G401 (cell line): ENCODE measurements at places on chromosomes 5 and 9. TPM values are rescaled to one million over a fixed set of nuclear protein-coding genes. Genes with fewer than 3 reads are reported as not detected.

The EQTN gene
- total RNA-seq: not detected in 2 replicates

The TAS2R1 gene
- not detected in 2 replicates for total RNA-seq

The BOD1 gene
- 85.4 and 98.6 TPM in 2 replicates for total RNA-seq

The IFNA2 gene
- not detected in 2 replicates for total RNA-seq

The CRHBP gene
- 0.18 and 12.2 TPM in 2 replicates for total RNA-seq

The SEC24A gene
- total RNA-seq: 6.8 and 8.0 TPM in 2 replicates

The SEMA5A gene
- total RNA-seq: 0.55 and 0.95 TPM in 2 replicates

The MRPS27 gene
- 155 and 193 TPM in 2 replicates for total RNA-seq

The PIP5KL1 gene
- 0.68 and 23.4 TPM in 2 replicates for total RNA-seq

The FABP6 gene
- 1.3 and 5.0 TPM in 2 replicates for total RNA-seq

DNA sequence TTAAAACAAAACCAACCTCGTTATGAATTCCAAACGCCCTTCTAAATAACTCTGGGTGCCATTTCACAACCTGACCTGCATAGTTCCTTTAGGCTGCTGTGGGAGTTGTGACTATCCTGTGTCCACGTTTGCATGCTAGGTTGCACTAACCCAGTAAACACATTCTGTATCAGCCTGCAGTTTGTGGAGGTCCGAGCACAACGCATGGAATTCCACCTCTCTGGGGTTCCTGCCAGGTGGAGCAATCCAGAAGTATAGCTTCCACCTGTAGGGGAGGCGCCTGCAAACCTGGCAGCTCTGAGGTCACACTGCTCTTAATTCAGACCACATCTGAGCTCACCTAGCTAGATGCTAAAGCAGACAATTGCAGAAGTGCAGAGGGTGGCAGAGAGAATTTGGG, 57.2 kb downstream of the MARCHF3 start:
- DNase-seq: no peak

- DNase-seq: peak; percentile 8
Observed at GRCh38 chr9:104177003-104177611, 83.0 kb downstream of the SMC2 start.

- DNase-seq: no peak
Observed at GRCh38 chr9:94039786-94040185, 44.5 kb upstream of the PTPDC1 start.

DNA sequence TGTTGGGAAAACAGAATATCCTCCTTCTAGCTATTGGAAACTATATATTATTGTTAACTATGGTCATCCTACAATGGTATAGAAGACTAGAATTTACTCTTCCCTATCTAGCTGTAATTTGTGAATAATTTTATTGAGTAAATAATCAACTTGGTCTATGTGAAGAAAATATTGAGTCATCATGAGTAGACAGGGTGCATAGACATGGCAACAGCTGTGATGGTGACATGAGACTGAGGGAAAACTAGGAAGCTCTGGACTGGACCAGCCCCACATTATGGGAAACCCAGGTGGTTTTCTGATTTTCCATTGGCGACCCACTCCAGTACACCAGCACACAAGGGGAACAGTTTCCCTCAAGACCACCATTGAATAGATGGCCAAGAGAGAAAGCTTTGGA, 95.0 kb downstream of the APBA1 start:
- DNase-seq: no peak

GRCh38 chr9:129236441-129237145, 58.5 kb upstream of the IER5L start:
- no peak for DNase-seq

DNA sequence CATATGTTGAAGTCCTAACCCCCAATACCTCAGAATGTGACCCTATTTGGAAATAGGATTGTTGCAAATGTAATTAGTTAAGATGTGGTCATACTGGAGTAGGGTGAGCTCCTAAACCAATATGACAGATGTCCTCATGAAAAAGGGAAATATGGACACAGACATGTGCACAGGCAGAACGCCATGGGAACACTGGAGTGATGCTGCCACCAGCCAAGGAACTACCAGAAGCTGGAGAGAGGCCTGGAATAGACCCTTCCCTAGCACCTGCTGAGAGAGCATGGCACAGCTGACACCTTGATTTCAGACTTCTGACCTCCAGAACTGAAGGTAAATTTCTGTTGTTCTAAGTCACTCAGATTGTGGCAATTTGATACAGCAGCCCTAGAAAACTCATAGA, 110.8 kb downstream of the CTNND2 start:
- DNase-seq: peak; percentile 90

GRCh38 chr5:66888613-66889012, 292.4 kb downstream of the MAST4 start:
- no peak for DNase-seq

- no peak for DNase-seq
Observed at GRCh38 chr5:16889972-16890519, 46.0 kb downstream of the MYO10 start.

DNA sequence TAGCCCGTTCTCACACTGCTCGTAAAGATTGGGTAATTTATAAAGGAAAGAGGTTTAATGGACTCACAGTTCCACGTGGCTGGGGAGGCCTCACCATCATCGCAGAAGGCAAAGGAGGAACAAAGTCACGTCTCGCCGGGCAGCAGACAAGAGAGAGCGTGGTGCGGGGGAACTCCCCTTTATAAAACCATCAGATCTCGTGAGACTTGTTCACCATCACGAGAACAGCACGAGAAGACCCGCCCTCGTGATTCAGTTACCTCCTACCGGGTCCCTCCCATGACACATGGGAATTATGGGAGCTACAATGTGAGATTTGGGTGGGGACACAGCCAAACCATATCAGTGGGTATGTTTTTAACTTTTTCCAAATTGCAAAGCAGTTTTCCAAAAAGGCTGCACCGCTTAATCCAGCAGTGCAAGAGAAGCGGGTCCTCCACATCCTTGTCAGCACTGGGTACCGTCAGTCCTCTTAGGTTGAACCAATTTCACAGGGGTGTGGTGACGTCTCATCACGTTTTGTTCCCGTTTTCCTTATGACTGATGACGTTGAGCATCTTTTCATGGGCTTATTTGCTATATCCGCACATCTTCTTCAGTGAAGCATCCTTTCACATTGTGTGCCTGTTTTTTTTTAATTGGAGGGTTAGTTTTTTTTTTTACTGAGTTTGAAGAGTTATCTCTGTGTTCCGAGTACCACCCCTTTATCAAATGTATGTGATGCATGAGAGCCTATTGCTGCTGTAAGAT, 8.0 kb upstream of the FCN2 start:
- DNase-seq: no peak

DNA sequence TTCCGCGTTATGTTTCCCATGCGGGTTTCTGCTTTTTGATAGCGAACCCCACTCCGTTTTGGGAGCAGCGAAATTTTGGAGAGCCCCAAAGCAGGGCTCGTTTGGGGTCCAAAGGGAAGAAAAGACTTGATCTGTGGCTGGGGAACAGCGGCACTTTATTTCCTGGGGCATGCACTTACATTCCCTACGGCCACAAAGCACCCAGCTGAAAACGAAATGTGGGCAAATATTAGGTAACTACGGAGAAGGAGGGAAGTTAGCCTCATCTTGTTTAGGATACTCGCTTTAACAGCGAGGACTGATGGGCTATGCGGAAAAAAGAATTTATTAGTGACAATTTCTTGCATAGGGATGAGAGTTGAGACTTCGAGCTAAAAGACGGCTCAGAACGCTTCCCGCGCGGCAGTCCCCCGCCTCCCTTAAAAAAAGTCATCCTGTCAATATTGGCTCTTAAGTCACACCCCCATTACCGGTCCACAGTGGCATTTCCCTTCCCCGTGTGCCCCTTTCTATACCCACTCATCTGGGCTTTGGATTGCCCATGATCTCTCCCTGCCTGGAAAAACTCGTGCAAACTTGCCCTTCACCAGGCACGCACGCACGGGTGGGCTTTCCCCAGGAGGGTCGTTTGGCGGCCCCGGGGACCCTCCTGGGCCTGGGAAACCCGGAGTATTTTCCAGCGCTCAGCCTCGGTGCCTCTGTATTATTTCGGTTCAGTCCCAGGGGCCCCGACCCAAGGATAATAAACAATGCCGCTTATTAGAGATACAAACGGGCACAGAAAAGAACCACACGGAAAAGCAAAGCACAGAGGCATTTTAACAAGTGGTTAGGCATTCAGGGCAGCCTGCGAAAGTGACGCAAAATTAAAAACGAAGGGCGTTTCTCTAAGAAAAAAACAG, 35.8 kb upstream of the NFIB start:
- peak; percentile 52 for DNase-seq

GRCh38 chr5:80070338-80071056, 35.3 kb downstream of the THBS4 start:
- DNase-seq: no peak

GRCh38 chr5:36096486-36096885, 29.8 kb upstream of the UGT3A2 start:
- DNase-seq: no peak

DNA sequence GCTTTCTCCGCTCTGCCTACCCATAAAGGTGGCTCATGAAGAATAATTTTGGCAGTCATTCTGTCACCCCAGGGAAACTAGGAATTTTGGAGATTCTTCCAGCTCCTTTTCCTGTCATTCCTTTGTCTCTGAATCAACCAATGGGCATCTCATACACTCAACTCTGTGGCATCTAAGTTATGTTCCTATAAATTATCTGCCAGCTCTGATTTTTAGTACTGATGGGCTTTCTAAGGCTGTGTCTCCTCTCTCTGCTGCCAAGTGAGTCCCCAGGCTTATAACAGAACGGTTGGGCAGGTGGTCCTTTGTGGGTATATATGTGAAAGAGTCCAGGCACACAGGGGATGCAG, 226.8 kb downstream of the NMUR2 start:
- no peak for DNase-seq

GRCh38 chr9:120755810-120756434, 37.3 kb downstream of the FBXW2 start:
- DNase-seq: peak; percentile 72

- DNase-seq: no peak
Observed at GRCh38 chr5:82100303-82101077, 128.7 kb downstream of the ATG10 start.

DNA sequence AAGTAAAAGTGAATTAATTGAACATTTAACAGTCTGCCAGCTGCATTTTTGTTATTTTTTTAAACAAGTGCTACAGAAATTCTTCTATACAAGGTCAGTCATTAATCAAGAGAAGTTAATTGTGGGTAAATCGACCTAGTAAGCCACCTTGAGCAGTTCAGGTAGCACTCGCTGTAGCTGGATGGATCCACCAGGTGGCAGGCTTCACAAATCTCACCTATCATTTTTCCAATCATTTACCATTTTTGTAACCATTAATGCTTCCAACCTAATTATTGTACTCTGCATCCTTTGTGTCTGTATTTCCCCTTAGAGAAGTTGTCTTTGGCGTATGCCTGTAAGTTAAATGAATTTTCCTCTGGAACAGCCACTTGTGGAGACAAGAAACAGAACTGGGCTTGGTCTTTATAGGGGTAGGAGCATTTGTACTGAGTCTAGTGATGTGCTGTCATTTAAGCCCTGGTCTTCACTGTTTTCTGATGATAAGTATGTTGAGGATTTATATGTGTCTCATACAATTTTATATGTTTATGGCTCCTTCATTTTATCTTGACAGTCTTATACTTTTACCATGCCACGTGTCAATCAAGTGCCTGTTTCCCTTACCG, 39.5 kb downstream of the CD180 start:
- peak; percentile 49 for DNase-seq

DNA sequence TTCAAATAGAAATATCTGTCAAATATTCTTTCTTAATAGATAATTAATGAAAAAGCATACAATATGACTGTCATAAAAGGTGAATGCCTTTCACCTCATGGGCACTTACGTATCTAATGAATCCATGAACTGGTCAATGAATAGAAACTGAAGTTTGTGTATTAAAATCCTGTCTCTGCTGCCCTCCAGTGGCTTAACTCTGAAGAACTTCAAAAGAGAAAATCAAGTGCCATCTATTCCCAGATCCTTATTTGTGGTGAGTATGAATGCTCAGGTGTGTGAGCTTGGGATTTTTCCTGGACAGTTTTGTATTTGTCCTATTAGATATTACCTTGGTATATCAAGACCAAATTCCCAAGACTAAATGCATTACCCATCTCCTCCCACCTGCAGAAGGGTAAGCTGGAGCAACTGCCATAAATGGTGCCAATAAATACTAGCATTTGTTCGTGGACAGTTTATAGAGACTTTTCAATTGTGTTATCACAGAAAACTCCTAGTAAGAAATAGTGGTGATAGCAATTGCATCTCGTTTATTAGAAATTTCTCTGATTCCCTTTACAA, 44.0 kb upstream of the SVEP1 start:
- DNase-seq: peak; percentile 87

DNA sequence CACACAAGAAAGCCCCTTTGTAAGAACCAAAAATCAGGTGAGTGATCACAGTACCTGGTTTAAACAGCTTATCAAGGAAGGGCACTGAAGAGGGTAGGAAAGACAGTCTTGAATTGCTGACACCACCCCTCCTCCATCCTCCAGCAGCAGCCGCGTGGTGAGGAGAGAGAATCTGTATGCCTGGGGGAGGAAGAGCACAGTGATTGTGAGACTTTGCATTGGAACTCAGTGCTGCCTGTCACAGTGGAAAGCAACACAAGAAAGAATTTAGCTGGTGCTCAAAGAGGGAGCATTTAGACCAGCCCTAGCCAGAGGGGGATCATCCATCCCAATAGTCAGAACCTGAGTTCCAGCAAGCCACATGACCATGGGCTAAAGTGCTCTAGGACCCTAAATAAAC, 11.6 kb upstream of the STX17 start:
- no peak for DNase-seq

GRCh38 chr5:32210151-32210550, 36.0 kb upstream of the GOLPH3 start:
- DNase-seq: no peak

GRCh38 chr9:37836386-37836785, 35.8 kb downstream of the DCAF10 start:
- no peak for DNase-seq

GRCh38 chr5:2222246-2222992, 339.7 kb upstream of the IRX4 start:
- DNase-seq: no peak

DNA sequence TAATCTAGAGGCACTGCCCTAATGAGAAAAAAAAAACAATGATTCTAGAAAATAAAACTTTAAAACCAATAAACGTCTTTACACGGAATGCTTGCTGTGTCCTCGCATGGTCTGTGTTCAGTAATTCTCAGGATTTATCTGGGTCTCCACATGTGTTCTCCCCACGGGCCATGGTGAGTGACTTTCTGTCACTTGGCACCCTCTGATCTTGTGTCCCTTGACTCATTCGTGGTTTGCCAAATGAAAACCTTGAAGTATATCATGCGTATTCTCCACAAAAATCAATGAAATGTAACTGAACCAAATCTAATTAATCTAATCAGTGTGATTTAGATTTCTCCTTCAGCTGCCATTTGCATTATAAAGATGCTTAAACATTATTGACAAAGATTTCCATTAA, 48.0 kb downstream of the UBE2QL1 start:
- no peak for DNase-seq

GRCh38 chr5:118834710-118835109, 153.6 kb downstream of the DTWD2 start:
- no peak for DNase-seq

DNA sequence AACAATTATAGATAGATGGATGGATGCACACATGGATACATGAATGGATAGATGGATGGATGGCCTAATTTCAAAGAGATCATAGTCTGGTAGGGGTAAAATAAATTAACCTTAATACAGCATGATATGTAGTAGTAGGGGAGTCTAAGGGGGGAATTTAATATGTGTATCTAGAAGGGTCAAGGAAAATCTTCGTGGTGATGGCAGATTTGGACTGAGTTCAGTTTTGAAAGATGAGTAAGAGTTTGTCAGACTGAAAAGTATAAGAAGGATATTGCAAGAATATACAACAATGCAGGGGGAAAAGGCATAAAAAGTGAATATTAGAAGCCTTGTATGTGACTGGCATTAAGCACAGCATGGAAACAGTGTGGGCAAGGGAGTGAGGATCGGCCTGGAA, 98.7 kb downstream of the ZNF462 start:
- no peak for DNase-seq
